ENCODE measurements at places on chromosomes 4 and X.

GRCh38 chr4:86848136-86848535, 1.0 kb downstream of the SLC10A6 start:
- DNase-seq = no peak

DNA sequence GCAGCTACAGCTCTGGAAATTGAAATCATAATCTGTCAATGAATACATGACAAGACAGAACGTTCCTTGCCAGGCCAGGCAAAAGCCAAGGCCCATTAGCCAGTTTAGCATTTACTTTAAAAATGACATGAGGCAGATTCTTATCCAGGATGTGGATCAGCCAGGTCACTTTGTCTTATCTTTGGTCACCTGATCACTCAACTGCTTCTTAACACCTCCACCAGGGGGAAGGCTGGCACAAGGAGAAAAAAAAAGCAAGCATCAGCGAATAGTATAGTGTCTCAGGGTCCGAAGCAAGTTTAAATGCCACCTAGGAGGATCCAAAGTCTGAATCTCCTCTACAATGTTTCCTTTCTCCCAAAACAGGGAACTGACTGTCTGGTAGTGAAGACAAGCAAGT, 18.8 kb downstream of the ATP1B4 start:
- DNase-seq = no peak

DNA sequence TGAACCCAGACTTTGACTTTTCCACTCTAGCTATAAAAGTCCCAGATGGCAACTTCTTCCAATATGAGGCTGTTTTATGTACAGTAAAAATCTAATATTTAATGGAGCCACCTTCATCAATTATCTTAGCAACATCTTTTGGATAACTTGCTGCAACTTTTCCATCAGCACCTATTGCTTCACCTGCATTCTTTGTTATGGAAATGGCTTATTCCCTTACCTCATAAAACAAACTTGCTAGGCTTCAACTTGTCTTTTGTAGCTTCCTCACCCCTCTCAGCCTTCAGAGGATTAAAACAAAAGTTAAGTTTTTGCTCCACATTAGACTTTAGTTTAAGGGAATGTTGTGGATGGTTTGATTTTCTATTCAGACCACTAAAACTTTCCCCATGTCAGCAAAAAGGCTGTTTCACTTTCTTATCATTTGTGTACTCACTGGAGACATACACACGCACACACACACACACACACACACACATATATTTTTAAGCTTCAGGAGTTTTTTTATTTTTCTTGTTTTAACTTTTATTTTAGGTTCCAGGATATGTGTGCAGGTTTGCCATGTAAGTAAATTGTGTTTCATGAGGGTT, 1296.1 kb upstream of the PABPC4L start:
- no peak for DNase-seq

DNA sequence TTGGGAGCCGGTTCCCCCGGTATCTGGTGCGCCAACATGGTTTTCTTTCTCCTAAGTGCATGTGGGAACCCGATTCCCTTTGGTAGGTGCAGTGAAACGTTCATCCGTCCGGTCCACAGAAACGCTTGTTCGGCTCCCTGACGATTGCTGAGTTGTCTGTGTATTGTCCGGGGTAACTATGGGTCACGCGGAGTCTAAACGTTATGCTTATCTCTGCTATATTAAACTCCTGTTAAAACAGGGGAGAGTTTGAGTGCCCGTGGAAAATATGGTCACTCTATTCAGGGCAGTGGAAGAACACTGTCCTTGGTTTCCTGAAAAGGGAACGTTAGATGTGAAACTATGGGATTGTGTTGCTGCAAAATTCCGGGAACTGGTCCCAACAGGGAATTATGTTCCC, 32.4 kb upstream of the MGST2 start:
- DNase-seq = no peak

- no peak for DNase-seq
Measured at GRCh38 chr4:48340276-48340964, 909 bp upstream of the SLAIN2 start.

GRCh38 chr4:119231491-119231890, 19.0 kb downstream of the USP53 start:
- DNase-seq = no peak

GRCh38 chr4:122652379-122652778, 31.5 kb upstream of the IL21 start:
- no peak for DNase-seq

- no peak for DNase-seq
Measured at GRCh38 chr4:148366251-148366650, 76.0 kb downstream of the NR3C2 start.

- DNase-seq = no peak
Measured at GRCh38 chr4:53752124-53752523, 160.8 kb upstream of the LNX1 start.

DNA sequence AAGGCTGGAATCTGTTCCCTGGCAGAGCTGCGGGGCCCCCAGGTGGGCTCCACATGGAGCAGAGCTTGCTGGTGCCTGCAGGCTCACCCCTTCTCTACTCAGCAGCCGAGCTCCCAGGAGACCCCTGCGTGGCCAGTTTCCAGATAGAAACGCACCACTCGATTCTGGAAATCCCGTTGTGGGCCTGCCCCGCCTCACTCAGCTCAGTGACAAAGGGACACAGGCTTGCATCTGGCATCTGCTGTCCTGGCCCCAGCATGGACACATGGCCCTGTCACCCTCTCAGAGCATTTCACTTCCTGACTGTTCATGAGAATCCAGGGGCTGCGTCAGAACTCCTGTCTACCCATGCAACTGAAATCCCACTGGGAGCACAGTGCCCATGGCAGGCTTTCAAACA, 20.5 kb upstream of the C4orf50 start:
- no peak for DNase-seq
